ENCODE measurements at places on chromosomes 3 and 15.
A peak's percentile ranks its signal among the peaks of the same experiment; 100 is the strongest.

DNA sequence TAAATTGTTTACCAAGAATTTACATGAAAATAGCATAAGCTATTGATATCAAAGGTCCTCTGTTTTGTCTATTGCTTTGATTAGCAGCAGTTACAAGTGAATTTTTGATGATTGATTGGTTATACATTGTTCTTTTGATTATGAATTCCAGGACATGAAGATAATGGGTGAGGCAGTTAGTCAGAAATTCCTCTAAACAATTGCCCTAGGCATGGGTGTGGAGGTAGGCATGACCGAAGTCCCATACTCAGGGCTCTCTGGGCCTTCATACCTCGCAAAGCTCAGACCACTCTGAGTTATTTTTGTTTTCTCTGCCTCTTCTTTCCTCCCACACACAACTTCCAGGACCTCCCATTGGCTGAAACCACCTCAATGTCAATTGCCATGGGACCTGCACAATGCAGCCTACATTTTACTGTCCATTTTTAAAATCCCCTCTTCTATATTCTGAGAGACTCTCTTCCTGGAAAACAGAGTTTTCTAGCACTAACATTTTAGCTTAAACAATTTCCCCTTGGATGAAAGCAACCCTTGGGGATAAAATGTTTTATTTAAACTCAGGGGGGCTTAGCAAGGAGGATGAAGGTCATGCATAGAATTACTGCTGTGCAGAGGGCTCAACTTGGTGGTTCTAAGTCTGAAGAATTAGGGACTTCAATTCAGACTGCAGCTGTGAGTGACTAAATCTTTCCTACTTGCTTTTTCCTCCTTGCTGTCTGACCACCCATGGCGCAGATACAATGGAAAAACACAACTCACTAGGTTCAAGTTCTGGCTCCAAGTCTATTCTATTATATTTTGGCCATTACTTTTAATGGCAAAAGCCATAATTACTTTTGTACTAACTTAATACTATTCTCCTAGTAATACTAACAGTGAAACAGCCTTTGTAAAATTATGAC lies 594.8 kb downstream of the NTRK3 start:
- DNase-seq: no peak

- DNase-seq: no peak
These were observed 531 bp downstream of the LZTFL1 start for GRCh38 chr3:45841420-45841756.

- no peak for DNase-seq
These were observed 69.1 kb downstream of the P3H2 start for GRCh38 chr3:190051641-190052040.

- no peak for DNase-seq
These were observed 53.8 kb downstream of the TM4SF4 start for GRCh38 chr3:149528340-149528650.

- no peak for DNase-seq
These were observed 240.4 kb downstream of the RPLP1 start for GRCh38 chr15:69693059-69693458.

DNA sequence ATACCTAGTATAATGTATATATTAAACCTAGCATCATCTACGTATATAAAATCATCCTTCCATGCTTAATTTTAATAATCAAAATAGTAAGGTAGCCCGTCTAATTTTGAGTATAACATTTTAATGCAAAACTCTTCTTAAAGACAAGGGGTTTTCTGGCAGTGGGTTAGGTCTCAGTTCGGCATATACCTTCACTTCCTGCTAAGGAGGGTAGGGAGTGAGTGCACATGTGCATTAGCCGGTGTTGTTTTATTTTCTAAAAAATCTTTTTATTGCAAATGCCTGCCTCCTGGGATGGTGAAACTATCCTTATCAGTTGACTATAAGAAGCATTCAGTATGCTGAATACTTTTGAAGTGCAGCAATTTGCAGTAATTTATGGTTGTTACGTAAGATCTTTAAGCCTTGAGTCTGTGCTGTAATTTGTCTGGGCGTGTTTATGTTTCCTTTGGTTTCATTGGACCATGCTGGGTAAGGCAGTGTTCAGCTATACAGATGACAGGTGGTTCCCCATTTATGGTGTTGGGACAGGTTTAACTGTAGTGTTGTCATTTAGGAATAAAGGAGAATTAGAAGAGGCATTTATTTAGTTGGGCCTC lies 11.7 kb downstream of the ARHGEF26 start:
- peak; percentile 52 for DNase-seq

- no peak for DNase-seq
These were observed 31.9 kb upstream of the SPRED1 start for GRCh38 chr15:38220606-38221273.

DNA sequence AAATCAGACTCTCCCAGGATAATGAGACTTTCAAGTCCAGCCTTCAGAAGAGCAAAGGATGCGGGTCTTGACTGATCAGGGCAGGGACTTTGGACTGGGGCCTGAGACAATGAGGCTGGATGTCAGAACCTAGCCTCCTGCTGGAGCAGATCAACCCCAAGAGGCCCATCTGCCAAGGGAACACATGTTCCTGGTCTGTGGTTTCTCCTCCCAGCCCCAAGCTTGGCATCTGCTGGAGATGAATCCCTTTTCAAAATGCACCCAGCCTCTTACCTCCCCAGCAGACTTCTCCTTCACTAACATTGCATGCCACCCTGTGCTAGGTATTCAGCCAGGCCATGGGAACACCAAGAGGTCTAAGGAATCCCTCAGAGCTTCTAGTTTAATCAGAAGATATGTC lies 43.7 kb upstream of the MFGE8 start:
- no peak for DNase-seq

DNA sequence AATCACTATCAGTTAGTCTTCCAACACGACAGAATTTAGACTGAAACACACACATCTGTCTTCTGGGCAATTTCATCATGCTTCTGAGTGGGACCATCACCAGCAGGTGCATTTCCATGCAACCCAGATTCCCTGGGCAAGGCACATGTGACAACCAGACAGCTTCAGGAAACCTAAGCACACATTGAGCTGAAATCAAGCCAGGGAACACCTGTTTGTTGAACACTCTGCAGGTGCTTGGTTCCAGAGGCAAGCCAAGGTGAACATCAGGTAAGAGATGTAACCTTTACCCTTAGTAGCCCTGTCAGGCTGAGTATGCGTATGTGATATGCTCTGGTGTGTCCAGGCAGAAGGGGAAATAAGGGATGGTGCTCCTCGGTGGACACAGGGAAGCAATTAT lies 3.3 kb upstream of the PSMD2 start:
- no peak for DNase-seq

- DNase-seq: peak; percentile 38
These were observed 4.1 kb upstream of the GCSAM start for GRCh38 chr3:112136959-112137693.

GRCh38 chr15:48463366-48463880 lies 132.2 kb downstream of the DUT start:
- DNase-seq: no peak

DNA sequence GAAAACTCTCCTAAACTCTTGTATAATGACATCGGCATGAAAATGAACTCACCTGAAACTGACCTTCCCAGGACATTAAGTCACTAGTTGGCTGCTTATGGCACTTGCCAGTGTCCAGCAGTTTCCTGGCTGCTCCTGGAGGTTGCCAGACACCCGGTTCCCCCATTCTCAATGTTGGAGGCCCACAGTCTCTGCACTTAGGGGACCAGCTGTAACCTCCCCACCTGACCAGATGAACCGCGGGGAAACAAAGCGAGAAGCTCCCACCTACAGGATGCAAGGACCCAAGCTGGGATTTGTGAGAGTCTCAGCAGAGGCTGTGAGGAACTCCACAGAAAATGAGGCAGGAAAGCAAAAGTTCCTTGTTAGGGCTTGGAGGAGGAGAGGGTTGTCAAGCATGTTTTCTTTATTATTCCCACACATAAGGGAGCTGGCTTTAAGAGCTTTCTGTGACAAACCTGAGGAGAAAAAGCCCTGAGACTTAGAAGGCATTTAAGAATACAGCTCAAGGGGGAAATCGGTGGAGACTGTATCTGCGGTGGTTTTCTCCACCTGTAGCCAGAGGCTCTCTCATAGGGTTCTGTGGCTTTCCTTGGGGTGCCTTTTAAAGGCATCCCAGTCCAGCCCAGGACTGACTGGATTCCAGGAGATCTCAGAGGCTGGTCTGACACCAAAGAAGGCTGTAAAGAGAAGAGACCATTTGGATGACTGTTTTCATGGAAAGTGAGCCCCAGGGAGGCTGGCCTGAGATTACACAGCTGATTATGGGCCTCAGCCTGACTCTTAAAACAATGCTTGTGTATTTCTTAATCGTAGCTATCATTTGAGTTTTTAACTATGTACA lies 4.6 kb downstream of the TPM1 start:
- no peak for DNase-seq

GRCh38 chr15:90083419-90083818 lies 18.8 kb downstream of the IDH2 start:
- DNase-seq: no peak

- DNase-seq: no peak
These were observed 141.9 kb downstream of the P3H2 start for GRCh38 chr3:189978753-189979152.

- DNase-seq: no peak
These were observed 15.4 kb downstream of the IDH2 start for GRCh38 chr15:90086868-90087268.

DNA sequence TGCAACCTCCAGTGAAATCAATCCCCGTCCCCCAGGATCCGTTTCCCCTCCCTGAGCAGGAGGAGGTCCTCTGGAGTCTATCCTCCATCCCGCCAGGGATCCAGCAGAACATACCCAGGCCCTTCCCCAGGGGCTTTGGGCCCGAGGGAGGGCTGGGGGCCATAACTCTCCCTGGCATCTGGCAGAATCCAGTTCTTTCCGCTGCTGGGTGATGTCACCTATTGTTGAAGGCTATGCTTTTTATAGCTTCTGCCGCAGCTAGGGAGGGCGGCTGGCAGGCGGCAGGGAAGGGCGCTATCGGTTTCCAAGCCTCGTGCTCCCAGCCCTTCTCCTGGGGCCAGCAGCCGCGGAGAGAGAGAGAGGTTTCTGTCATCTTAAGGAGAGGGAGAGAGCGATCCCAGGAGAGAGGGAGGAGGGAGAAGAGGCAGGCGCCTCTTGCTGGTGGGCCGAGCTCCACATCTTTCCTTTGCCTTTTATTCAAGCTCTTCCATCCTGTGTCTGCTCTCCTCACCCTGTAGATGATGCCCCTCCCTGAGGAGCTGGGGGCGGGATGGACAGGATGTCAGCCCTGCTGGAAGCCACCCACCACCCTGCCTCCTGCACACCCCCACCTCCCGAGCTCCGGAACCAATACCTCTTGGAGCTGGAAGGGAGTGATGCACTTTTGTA lies 120.1 kb downstream of the ANP32A start:
- peak; percentile 88 for DNase-seq

GRCh38 chr3:79247725-79248043 lies 520.1 kb downstream of the ROBO1 start:
- no peak for DNase-seq

DNA sequence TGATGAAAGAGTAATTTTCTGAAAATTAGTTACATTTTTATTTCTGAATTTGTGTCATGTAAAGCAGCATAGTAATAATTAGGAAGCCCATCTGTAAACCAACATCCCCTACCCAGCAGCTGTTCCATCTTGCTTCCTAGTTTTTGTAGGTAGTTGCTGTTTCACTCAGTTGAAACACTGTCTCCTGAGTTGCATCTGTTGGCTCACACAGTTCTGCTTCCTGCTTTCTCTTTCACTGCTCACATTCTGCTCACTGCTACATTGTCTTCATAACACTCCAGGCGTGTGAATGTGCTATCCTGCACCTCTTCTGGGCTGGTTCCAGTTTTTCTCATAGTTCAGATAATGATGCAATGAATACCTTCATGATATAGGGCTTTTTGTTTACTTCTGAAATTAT lies 123.4 kb downstream of the EPHB1 start:
- no peak for DNase-seq

GRCh38 chr15:88274553-88275460 lies 18.3 kb upstream of the NTRK3 start:
- DNase-seq: no peak

DNA sequence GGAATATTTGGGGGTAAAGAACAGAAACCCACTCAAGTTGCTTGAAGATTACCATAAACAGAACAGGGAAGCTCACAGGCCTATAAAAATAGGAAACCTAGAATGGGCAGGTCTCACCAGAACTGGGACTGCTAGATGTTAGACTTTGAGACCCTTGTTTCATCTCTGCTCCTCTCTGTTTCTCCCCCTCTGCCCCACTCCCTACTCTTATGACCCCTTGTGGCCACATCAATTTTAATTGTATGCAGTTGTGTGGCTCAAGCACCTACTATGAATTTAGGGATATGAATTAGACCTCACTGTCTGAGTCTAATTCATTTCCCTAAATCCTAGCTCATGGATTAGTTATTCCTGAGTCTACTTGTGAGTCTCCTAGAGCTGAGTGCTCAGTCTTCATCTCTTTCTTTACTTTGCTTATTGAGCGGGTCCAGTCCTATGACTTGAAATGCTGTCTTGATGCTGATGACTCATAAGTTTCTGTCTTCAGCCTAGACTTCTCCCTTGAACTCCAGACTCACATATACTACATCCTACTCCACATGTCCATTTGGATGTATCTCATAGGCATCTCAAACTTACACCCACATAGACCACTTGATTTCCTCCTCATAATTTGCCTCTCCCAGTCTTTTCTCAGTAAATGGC lies 78.7 kb downstream of the ITPR1 start:
- no peak for DNase-seq

DNA sequence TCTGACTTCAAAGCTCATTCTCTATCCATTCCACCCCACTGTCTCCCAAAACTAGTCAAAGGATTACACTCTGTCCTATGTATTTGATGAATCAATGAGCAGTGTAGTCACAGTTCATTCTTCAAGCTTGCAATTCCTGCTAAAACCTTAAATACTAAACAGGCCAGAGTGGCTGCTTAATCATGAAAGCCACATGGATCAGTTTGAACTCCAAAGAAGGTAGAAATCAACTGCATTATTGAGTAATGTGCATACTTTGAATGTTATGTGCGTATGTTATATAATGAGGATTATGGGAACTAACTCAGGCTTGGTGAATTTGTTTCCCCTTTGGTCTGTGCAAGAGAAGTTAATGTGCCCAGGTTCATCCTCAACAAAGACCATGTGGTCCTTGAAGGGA lies 45.4 kb downstream of the PRICKLE2 start:
- DNase-seq: no peak

DNA sequence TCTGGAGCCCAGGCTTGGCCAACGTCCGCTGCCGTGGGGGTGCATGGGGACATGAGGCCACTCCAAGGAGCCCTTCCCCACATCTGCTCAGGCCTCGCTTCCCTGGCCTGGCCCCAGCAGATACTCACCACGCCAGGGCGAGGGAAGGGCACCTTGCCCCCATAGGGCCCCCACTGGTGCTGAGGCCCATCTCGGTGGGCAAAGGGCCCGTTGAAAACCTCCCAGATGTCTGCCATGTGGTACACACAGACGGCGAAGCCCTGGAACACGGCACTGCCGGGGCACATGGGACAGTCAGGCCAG lies 4.7 kb downstream of the SEMA3G start:
- no peak for DNase-seq

Measured in NCI-H2171 (cell line).